ENCODE measurements at places on chromosomes 7 and 10.

DNA sequence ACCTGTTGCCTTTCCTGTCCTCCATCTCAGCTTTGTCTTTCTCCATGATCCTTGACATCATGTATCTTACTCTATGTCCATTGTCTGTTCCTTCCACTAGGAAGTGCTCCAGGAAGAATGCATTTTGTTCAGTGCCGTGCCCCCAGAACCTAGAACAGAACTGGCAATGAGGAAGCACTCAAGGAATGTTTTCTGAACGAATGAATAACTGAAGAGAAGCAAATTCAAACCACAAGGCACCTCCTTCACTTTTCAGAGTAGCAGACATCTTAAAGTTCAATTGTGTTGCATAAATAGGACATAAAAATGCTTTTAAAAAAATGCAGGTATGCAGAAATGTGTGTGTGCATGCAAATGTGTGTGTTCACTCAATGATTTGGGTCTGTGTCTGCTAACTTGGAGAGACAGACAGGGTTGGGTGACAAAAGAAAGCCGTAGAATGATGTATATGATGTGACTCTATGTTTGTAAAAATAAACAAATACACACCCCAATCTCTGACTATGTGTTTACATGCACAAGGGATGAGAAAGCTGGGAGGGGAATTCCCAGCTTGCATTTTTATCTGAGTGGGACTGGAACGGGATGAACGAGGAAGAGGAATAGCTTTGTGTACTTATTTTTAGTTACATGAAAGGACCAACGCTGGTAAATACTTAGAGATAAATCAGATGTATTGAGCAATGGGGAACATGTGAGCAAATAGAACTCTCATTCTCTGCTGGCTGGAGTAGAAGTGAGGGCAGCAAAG, 237.7 kb downstream of the FANK1 start:
- no peak for DNase-seq

GRCh38 chr10:5500162-5500670, 846 bp upstream of the CALML5 start:
- no peak for DNase-seq

DNA sequence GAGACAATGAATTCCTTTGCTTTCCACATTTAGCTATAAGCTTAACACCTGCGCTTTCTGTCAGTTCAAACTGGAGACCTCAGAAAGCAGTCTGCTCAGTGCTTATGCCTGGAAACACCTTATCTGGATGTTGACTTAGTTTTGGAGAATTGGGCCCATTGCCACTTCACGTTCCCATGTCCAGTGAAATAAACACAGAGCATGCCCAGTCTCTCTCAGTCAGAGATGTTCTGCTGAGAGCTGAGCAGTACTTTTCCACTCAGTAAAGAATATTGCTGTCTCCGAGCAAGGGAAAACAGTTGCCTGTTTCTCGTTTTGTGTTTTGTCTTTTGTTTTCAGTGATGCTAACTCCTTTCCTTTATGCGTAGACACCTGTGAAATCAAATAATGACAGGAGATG, 83.2 kb upstream of the PRR15 start:
- DNase-seq, result peak; percentile 39

DNA sequence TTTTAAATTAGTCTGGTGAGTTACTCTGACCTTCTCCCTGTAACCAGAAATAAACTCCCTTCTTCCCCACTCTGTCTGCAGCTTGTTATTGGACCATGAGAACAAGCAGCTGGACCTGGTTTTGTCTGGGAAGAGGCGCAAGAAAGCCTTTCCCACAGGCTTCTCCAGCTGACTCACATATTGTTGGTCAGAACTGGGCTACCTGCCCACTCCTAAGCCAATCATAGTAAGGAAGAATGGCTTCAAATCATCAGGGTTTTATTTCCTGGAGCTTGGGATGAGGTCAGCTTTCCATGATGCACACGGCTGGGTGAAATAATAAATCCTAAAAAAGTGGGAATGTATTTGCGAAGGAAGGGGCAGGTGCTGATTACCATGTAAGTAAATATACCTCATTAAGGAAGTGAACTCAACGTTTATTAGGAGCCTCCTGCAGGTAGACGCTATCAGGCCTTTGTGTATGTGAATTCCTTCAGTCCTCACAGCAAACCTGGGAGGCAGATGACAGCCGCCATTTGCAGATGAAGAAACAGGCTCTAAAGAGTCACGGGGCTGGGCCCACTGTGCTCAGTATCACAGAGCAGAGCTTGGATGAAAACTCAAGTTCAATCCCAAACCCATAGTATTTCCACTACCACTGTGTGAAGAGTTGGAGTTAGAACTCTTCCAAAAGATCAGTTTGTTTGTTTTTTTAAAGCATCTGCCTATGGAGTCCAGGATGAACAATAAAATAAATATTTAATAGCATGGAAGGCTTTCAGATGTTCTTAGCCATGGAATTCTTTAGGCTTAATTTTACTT, 32.8 kb downstream of the IL15RA start:
- peak; percentile 62 for DNase-seq

DNA sequence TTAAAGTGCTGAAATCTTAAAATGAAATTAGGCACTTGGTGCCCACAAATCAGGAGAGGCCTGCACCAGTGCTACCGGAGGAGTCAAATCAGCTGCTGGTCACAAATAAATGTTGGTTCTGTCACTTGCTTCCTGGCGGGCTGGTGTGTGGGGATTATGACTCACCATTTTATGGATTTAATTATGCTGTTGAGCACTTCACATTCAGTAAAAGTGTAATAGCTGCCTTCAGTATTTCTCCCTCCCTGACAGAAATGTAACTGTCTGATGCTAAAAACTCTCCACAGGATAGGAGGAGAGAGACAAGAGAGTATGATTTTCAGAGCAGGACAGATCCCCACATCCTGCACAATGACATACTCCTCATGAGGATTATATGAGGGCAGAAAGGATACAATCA, 186.0 kb downstream of the JAZF1 start:
- peak; percentile 9 for DNase-seq

DNA sequence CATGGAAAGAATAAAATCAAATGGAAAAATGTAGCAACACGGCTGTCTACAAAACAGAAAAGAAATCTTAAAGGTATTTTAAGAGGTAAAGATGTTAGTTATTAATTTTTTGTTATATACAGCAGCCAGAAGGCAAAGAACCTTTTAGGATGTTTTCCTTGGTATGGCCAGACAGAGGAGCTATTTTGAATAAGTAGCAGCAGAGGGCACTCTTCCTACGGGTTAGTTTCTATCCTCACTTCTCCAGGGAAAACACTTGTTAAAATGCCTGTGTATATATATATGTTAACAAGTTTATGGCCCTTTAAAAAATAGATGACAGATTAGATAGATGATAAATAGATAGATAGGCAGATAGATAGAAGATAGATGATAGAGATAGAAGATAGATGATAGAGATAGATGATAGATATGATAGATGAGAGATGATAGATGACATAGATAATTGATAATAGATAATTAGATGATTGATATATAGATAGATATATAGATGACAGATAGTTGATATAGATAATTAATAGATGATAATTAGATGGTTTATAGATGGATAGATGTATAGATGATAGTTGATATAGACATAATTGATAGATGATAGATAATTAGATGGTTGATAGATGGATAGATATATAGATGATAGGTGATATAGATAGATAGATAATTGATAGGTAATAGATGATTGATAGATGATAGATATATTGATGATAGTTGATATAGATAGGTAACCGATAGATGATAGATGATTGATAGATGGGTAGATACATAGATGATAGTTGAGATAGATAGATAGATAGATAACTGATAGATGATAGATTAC, 57.8 kb upstream of the WIPF3 start:
- DNase-seq, result peak; percentile 64

- DNase-seq, result peak; percentile 32
Observed at GRCh38 chr7:131145770-131146169, 181.9 kb upstream of the MKLN1 start.

- DNase-seq, result no peak
Observed at GRCh38 chr7:7911369-7912123, 57.0 kb upstream of the GLCCI1 start.

GRCh38 chr10:8502573-8502972, 448.1 kb downstream of the GATA3 start:
- no peak for DNase-seq

- DNase-seq, result no peak
Observed at GRCh38 chr10:15704581-15704968, 15.1 kb downstream of the ITGA8 start.

DNA sequence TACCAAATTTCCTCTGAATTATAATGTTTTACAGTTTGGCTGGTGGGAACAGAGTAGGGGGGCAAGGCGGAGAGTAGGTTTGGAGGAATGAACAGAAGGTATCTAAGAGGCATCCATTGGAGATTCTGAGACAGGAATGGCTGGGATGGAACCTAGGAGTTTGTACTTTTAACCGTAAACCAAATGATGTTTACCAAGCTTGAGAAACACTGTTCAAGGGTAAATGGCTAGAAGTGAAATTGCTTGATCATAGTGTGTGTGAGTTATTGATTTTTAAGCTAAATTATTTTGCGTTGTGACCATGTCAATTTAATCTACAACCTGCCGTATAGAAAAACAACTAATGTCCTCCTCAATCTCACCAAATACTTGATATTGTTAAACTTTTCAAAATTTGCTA, 306.4 kb upstream of the PHYHIPL start:
- no peak for DNase-seq

- no peak for DNase-seq
Observed at GRCh38 chr10:105063796-105064195, 422.7 kb downstream of the SORCS3 start.

GRCh38 chr10:62764011-62764410, 40.5 kb upstream of the ADO start:
- DNase-seq, result no peak

DNA sequence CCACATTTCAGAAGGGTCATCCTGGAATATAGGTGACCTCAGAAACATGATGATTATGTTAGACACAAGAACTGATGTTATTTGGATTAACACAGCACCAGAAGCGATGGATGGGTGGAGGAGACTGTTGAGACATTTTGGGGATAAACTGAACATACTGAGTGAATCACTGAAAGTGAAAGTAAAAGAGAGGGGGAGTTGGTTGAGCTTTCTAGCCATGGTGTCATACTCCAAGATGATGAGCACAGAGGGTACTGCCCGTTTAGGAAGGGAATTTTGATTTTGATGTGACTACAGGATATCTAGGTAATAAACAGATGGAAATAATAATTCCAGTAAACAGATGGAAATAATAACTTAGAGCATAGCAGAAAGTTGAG, 248.0 kb upstream of the NPY start:
- no peak for DNase-seq

DNA sequence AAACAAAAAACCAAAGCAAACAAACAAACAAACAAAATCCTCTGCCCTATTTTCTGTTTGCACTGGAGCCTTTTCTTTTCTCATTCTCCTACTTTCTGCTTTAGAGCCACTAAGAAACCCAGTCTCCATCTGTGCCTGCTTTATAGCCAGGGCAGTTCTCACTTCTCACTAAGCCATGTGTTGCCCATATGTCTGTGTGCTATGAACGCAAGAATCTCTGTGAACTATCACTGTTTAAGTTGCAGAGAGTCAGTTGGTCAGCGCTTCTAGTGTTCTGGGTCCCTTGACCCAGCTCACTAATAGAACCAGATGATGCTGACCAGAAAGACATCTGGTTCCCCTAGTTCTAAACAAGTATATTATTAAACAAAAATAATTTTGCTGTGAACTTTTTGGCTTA, 81.4 kb downstream of the FAM185A start:
- DNase-seq, result no peak

DNA sequence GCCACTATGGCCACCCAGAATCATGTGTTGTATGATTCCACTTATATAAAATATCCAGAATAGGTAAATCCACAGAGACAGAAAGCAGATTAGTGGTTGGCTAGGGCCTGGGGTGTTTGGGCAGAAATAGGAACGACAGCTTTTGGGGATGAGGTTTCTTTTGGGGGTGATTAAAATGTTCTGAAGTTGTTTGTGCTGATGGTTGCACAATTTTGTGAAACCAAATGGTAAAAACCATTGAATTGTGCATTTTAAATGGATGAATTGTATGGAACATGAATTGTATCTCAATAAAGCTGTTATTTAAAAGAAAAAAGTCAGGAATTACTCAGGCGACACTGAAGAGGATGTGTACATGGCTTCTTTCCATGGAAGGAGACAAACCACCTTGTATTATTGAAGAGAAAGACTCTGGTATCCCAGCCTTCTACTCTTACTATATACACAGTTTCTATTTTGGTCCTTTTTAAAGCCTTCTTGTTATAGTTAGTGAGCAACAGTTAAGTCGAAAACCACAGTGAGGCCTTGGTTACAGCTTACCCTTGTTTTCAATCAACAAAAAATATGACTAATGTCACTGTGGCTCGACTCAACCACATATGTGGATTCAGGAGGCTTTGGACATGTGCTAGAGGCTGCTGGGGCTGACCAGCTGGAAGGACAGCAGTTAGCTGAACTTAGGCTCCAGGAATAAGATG, 57.1 kb upstream of the KMT2E start:
- DNase-seq, result no peak

- DNase-seq, result no peak
Observed at GRCh38 chr10:23543691-23544380, 105.0 kb downstream of the OTUD1 start.

- no peak for DNase-seq
Observed at GRCh38 chr10:119461380-119461779, 81.1 kb downstream of the RGS10 start.

DNA sequence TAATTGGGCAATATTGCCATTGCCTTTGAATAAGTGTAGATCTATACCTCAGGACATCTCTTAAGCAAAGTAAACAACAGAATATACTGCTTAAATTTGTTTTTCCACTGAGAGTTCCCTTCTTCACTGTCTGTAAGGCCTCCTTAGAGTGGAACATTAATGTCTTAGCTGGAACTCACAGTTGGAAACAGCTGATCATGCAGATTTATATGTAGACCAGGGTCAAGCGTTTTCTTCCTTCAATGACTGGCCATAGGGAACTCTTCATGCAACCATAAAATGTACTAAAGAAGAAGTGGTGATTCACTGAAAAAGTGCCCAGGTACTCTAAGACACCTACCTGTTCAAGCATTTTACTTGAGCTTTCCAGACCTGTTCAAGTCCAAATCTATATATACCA, 18.3 kb upstream of the TBX20 start:
- no peak for DNase-seq

- no peak for DNase-seq
Observed at GRCh38 chr10:128140425-128140824, 14.2 kb upstream of the MKI67 start.

DNA sequence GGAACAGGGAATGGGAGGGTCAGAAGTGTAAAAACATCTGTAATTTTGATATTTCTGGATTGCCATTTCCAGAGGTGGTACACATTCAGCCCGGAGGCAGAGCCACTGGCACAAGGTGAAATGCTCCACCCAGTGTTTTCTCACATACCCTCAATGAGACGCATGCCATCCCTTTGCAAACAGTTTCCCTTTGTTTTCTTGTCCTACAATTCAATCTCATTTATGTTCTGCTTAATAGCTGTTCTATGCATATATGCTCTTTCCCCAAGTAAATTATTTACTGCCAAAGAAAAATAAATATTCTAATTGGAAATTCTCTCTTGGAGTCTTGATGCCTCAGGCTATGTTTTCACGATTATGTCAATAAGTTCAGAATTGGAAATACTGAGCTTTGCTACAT, 369.7 kb upstream of the AKR1E2 start:
- DNase-seq, result peak; percentile 70

- DNase-seq, result no peak
Observed at GRCh38 chr10:96921655-96922054, 89.6 kb downstream of the LCOR start.

- no peak for DNase-seq
Observed at GRCh38 chr7:79740076-79740475, 286.6 kb upstream of the MAGI2 start.

Measured in NCI-H2081 (cell line).